Natural killer cell (primary cell): ENCODE measurements at places on chromosomes 6 and 20. TPM values are rescaled to one million over a fixed set of nuclear protein-coding genes. Genes with fewer than 3 reads are reported as not detected.

DNA sequence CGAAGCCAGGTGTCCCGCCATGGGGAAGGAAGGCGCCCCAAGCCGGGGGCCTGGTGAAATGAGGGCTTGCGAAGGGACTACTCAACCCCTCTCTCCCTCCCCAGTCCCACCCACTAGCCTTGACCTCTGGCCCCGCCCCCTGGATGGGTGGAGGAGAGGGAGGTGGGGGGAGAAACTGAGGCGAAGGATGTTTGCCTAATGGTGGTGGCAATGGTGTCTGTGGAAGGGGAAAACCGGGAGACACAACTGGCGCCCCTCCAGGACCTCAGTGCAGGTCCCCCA, at the start of gene POU5F1:
Gene POU5F1 (minus strand): TSS at position 83 of the 282 bp plus-strand sequence. CDS start 62 bp downstream, at position 21.
- H3K4me3 ChIP-seq = no peak within 1 kb of the TSS
- peaks cover 7% of the 10 kb centered on the region for H3K4me1 ChIP-seq

The TP53TG5 gene
- total RNA-seq = not detected

GRCh38 chr20:63468421-63468820, 4.0 kb downstream of the KCNQ2 start:
- no peak overlapping the region for H3K27ac ChIP-seq
- H3K27me3 ChIP-seq = peaks cover 17% of the 10 kb centered on the region
- H3K4me3 ChIP-seq = no peak overlapping the region
- H3K36me3 ChIP-seq = no peaks in the 10 kb centered on the region
- DNase-seq = no peak
- H3K4me1 ChIP-seq = no peaks in the 10 kb centered on the region

The DUSP15 gene
- total RNA-seq = not detected

DNA sequence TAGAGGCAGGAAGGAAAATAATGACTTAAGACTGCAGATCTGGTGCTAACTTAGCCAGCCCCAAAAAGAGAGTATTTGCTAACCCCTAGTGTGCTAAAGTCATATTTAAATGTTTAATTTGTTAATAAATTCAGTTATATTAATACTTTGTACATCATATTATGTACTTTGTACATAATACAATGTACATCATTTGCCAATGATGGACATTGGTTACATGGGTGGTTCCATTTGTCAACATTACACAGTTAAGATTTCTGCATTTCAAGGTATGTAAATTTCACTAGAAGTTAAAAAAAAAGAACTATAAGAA, 63.9 kb upstream of the PIM1 start:
- no peaks in the 10 kb centered on the region for H3K27me3 ChIP-seq
- no peak overlapping the region for H3K4me3 ChIP-seq
- no peaks in the 10 kb centered on the region for H3K36me3 ChIP-seq
- H3K4me1 ChIP-seq = peaks cover 23% of the 10 kb centered on the region

GRCh38 chr6:72696055-72696454, 74.2 kb downstream of the KCNQ5 start:
- no peak for DNase-seq
- no peak overlapping the region for H3K27ac ChIP-seq
- no peaks in the 10 kb centered on the region for H3K27me3 ChIP-seq

The CENPQ gene
- 1.5 TPM for total RNA-seq

DNA sequence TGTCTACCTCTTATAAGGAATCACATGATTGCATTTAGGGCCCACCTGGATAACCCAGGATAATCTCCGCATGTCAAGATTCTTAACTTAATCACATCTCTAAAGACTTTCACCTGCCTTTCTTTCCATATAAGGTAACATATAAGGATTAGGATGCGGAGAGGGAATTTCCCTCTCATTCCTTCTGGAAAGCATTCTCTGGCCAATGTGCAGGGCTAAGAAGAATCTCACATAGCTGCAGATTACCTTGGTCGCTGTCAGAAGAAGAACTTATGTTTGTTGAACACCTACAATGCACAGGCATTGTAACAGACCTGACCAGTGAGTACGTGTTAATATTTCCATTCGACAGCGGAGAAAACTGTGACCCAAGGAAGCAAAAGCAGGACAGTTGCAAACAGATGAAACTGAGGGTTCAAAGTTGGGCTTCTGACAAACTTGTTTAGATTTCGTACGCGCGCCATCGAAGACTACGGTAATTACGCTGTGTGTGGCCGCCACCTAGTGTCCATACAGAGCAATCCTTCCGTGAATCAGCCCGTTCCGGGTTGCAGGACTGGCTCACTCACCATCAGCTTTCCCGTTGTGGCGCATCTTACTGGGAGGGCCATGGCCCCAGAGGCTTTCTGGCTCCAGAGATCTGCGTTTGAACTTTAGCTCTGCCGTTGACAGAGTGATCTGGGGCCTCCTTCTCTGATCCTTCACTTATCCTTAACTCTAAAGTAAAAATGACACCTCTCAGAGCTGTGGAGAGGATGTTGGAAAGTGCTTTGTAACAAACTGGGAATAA, 9.5 kb downstream of the C20orf202 start:
- peaks cover 4% of the 10 kb centered on the region for H3K4me1 ChIP-seq
- H3K27me3 ChIP-seq = no peaks in the 10 kb centered on the region
- no peaks in the 10 kb centered on the region for H3K36me3 ChIP-seq
- peak; percentile 38 for DNase-seq
- no peak overlapping the region for H3K27ac ChIP-seq

DNA sequence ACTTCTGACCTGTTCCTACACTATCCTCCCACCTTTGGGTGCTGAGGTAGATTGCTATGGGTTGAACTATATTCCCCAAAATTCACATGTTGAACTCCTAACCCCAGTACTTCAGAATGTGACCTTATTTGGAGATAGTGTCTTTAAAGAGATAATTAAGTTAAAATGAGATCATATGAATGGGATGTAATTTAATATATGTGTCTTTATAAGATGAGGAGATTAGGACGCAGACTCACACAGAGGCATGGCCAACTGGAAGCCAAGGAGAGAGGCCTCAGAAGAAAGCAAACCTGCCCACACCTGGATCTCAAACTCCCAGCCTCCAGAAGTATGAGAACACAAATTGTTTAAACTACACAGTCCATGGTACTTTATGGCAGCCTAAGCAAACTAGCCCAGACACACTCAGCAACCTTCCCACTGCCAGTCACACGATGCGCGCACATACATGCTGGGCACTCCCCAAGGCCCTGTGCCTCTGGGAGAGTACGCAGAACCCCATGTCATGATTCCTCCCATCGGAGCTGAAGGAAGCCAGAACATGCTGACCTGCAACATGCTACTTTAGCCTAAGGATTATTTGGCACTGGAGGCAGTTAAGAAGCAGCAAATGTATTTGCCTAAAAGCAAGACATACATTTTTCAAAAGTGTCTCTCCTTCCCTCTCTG, 8.9 kb upstream of the SLC22A1 start:
- H3K27ac ChIP-seq = no peak overlapping the region
- no peak overlapping the region for H3K4me3 ChIP-seq
- DNase-seq = no peak
- H3K4me1 ChIP-seq = peaks cover 3% of the 10 kb centered on the region
- H3K27me3 ChIP-seq = no peaks in the 10 kb centered on the region
- peaks cover 20% of the 10 kb centered on the region for H3K36me3 ChIP-seq

GRCh38 chr6:135673501-135674309, 176.2 kb upstream of the AHI1 start:
- H3K27me3 ChIP-seq = no peaks in the 10 kb centered on the region
- H3K4me3 ChIP-seq = no peak overlapping the region
- no peak overlapping the region for H3K27ac ChIP-seq
- no peaks in the 10 kb centered on the region for H3K4me1 ChIP-seq

- no peaks in the 10 kb centered on the region for H3K4me1 ChIP-seq
- no peak overlapping the region for H3K4me3 ChIP-seq
- H3K27me3 ChIP-seq = peaks cover 14% of the 10 kb centered on the region
- no peaks in the 10 kb centered on the region for H3K36me3 ChIP-seq
- no peak overlapping the region for H3K27ac ChIP-seq
Measured at GRCh38 chr6:166005944-166006899, 161.4 kb downstream of the TBXT start.

- H3K27ac ChIP-seq = no peak overlapping the region
- H3K4me1 ChIP-seq = peaks cover 14% of the 10 kb centered on the region
- H3K4me3 ChIP-seq = no peak overlapping the region
- no peak for DNase-seq
- H3K27me3 ChIP-seq = no peaks in the 10 kb centered on the region
Measured at GRCh38 chr20:37695684-37696342, 2.0 kb downstream of the CTNNBL1 start.

GRCh38 chr6:139270249-139270648, 21.5 kb downstream of the TXLNB start:
- no peaks in the 10 kb centered on the region for H3K4me1 ChIP-seq
- H3K27ac ChIP-seq = peak overlapping the region; percentile 54
- H3K4me3 ChIP-seq = no peak overlapping the region
- DNase-seq = no peak
- H3K36me3 ChIP-seq = no peaks in the 10 kb centered on the region

DNA sequence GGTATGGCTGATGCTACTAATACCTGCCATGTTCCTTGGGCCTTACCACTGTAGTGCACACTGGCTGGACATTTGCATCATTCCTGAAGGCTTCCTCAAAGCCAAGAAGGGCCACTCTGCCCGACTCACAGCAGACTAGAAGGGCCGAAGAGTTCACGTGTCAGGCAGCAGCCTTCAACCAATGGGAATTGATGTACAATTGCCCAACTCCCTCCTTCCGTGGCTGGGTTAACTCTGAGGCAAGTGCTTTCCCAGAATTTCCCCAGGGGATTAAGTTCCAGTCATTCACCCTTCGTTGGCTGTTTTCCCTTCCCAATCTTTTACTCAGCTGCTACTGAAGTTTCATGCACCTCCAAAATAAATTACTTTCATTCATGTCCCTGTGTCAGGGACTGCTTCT, 29.8 kb downstream of the PSMB9 start:
- H3K36me3 ChIP-seq = no peaks in the 10 kb centered on the region
- no peak overlapping the region for H3K27ac ChIP-seq
- H3K4me1 ChIP-seq = no peaks in the 10 kb centered on the region
- no peaks in the 10 kb centered on the region for H3K27me3 ChIP-seq

The DLL1 gene
- total RNA-seq = 16.9 TPM

The PACSIN1 gene
- 6.6 TPM for total RNA-seq

The TFAP2C gene
- not detected for total RNA-seq

The RIMS4 gene
- not detected for total RNA-seq
